ENCODE measurements at places on chromosomes 4 and X.

DNA sequence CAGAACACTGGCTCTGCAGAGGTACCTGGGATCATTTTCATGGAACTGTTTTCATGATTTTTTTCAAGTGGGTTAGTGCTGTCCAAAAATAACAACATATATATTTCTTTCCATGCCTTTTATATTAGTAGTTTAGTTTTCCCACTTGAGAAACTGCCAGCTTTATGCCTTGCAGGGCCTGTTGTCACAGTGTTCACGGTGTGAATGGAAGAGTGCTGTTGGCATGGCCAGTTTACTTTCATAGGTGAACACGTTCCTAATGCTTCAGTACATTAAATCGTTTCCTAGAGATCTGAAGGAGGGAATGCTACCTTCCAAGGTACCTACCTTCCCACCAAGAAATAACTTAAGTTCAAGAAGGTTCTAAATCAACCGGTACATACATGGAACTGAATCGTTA is 12.6 kb downstream of the DOCK11 start:
- DNase-seq: no peak

DNA sequence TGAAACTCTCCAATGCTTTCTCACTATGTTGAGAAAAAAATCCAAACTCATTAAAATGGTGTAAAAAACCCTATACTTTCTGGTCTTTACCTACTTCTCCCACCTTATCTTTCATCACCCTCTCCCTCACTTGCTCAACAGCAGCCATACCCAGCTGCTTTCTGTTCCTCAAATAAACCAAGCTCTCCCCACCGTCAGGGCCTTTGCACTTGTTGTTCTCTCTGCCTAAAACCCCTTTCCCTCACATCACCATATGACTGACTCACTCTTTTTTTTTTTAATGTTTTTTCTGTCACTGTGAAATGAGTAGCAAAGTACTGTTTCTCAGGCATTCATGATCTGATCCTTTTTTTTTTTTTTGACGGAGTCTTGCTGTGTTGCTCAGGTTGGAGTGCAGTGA is 122.3 kb upstream of the TMEM164 start:
- no peak for DNase-seq

GRCh38 chrX:54633641-54634040 is 103.6 kb downstream of the GNL3L start:
- no peak for DNase-seq

GRCh38 chr4:109914322-109914721 is 1.6 kb downstream of the EGF start:
- DNase-seq: no peak

DNA sequence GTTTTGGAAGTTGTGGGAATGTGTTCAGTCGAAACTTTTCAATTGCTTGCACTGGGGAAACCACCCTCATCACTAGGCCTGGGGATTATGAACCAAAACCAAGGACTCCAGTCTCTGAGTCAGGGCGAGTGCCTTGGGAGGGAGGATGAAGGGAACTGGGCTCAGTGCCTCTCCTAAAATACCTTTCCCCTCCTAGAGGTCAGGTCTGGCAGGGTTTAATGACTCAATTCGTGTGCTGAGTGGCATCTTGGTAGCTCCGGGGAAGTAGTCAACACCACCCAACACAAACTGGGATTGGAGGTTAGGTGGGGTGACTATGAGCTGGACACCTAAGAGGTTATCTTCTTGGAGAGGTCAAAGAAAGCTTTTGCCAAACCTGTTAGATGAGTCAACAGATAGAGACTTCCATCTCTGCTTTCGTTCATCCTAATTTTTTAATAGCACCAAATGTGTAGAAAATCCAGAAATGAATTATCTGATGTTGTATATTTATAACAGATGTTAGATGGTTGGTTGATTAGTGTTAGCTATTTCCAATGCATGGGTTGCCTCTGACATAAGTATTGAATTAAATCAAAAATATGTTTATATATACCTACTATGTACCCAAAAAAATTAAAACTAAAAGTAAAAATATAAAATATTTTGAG is 202.8 kb downstream of the SHROOM3 start:
- no peak for DNase-seq

GRCh38 chrX:38992441-38993096 is 191.3 kb downstream of the MID1IP1 start:
- DNase-seq: no peak

- DNase-seq: no peak
Observed at GRCh38 chrX:107654872-107655761, 26.8 kb downstream of the PRPS1 start.

GRCh38 chr4:104549736-104550135 is 55.0 kb upstream of the CXXC4 start:
- no peak for DNase-seq

DNA sequence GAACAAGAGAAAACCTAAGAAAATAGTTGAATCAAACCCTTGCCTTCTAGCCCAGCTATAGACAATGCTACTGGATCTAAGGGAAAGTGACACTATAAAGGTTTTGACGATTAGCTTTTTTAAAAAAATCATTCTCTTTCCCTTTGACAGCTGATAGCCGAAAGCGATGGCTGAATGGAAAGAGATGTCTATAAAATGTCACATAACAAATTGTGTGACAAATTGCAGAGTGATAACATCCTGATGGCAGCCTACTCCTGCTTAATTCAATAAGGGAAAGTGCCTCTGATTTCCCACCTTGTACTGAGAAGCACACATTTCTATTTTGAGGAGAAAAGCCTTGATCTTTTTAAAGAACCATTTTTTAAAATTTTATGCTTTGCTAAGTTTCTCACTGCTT is 114.5 kb downstream of the SORBS2 start:
- DNase-seq: no peak

DNA sequence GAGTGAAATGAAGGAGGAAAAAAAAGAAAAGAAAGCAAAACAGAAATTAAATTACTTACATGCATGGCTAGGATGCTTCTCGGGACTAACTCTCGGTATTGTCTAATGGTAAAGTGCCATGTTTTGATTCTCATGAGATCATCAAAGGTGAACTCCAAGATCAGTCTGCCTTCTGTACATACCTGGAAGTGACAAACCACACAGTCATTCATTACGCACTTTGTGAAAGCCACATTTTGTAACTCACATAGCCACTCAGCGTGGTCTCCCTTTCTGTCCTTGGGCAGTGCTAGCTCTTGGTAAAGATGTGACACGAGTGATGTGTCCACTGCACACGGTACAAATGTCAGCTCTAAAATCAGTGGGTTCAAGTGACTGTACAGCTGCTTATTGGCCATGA is 309.8 kb downstream of the LDB2 start:
- DNase-seq: no peak

GRCh38 chr4:159238631-159239030 is 135.8 kb downstream of the RAPGEF2 start:
- no peak for DNase-seq

DNA sequence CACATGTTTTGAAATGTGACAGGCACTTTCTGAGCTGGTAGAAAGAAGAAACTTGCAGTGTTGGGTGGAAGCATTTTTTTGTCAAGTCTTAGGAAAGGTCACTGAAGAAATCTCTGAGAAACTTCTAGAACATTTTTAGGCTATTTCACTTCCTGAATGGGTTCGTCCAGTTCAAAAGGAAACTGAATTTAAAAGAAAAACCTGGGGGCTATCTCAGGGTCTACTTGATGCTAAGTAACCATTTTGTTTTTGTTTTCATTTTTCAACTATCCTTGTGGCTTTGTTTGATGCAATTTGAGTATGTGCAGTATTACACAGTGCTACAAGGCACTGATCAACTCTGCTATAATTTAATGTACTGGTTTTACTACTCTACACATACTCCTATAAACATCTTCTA is 34.0 kb upstream of the AMOT start:
- DNase-seq: no peak

DNA sequence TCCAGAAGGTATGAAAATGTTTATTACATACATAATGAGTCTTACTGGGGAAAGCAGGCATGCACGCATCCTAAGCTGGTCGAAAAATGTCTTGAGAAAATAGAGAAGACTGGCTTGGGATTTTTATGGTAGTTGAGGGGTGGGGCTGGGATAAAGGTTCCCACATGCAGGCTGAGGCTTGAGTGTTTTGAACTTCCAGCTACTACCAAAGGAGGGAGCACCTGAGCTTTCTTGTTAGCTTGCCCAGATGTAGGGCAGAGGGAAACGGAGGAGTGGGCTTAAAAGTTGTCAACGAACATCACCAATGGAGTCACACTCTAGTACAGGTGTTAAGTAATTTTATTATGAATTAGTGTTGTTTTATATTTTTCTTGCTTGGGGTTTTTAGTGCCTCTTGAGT is 39.6 kb upstream of the SRPX start:
- peak; percentile 18 for DNase-seq

DNA sequence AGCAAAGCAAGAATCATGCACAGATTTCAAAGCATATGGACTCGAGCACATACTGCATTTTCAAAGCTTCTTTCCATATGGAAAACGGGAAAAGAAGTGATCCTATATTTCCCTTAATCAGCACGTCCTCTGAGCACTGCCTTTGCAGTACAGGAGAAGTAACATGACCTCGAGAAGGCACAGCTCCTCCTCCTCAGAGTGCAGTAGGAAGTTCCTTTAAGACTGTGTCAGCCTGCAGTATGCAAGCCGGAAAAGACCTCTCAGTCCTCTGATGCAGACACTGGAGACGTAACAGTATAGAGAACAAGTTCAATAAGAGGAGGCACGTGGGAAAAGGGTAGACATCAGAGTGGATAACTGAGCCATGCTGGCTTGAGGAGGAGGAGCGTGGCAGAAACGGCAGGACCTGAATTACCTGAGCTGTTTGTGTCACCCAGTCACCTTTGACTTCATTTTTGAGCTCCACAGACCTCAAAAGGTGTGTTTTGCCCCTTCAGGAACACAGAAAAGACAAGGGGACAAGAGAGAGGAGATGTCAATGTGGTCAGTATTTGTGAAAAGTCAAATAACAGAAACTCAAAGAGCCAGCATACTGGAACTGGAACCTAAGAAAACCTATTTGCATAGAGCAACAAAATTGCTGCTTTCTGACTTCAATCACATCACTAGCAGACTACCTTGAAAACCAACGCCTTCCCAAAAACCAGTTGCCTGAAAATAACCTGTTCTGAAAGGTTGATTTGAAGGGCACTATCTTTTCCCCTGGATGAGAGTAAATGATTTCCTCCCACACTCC is 20.8 kb downstream of the IRF2 start:
- no peak for DNase-seq

GRCh38 chr4:188127214-188127874 is 11.9 kb upstream of the TRIML1 start:
- peak; percentile 64 for DNase-seq

DNA sequence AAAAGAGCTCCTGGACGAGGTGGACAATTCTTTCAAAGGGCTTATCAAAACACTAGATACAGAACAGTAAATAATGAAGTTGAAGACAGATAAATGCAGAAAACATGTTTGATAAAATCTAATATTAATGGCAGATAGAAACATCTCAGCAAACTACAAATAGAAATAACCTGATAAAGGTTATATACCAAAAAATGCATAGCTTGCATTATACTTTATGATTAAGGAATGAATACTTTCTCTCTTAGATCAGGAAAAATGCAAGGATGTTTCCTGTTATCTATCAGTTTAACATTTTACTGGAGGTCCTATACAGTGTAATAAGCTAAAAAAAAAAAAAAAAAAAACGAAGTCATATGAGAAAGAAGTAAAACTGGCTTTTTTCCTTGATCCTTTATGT is 304.5 kb upstream of the CXorf51A start:
- no peak for DNase-seq

DNA sequence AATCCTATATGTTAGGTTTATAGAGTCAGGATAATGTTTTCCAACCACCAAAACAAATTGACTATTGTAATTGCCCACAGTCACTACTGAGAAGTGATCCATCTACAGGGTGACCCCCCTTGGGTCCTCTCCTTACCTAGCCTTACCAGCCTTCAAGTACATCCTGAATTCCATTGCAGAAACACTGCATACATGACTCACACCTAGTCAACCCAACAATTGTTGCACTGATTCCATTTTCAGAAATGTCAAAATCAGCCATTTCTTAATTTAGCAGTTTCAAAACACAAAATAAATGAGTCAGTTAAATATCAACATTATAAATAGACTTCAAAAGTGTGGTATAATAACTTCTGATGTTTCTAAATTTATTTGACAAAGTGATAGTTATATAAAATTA is 106.3 kb upstream of the TNIP3 start:
- no peak for DNase-seq

- no peak for DNase-seq
Observed at GRCh38 chr4:59409647-59410046, 1790.5 kb upstream of the ADGRL3 start.

- peak; percentile 24 for DNase-seq
Observed at GRCh38 chr4:143375326-143376073, 38.8 kb downstream of the GAB1 start.

DNA sequence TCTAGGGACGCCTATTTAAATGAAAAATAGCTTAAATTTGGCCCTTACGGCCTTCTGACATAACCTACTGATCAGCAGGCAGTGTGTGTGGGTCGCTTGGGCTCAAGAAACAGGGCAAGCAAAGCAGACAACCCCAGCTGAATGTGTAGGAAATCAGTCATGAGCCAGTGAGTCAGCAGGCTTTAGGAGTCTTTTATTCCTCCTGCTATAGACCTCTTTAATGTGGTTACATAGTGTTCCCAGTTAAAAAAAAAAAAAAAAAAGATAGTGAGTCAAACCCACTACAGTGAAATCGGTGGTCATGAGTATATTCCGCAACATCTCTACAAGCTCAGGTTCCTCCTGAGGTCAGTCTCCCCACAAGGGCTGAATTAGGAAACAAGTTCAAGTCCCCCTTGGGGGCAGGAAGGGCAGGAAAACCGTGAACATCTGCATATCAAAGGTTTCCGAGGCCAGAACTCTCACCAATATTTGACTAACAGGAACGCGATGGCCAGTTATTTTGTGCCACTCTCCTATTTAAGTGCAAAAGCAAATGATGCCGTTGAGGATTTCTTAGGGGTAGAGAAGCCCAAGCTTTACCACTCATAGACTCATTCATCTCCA is 32.7 kb downstream of the ACSL1 start:
- DNase-seq: peak; percentile 82

DNA sequence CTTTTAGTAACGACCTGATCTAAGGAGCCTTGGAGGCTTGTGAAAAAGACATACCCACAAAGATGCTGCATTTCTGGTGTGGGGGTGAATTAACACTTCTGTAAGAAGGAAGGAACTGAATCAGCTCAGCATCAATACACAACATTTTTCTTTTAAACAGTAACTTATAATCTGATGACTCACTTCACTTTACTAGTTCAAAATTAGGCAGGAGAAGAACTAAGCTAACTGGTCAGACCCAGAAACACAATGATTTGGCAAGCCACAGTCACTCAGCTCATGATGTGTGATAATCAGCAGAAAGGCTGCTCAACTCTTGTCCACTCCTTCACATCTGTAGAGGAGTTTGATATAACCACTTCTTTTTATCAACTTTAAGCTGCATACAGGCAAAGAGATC is 4.6 kb downstream of the MMAA start:
- DNase-seq: no peak

GRCh38 chr4:151674804-151675391 is 85.9 kb downstream of the GATB start:
- no peak for DNase-seq

Data from Panc1 (cell line).